ENCODE measurements at places on chromosomes 2 and 18. TPM values are rescaled to one million over a fixed set of nuclear protein-coding genes. Genes with fewer than 3 reads are reported as not detected.

TUBA4A gene
- 11.3 TPM for total RNA-seq

AFF3 gene
- not detected for total RNA-seq

NT5DC4 gene
- not detected for total RNA-seq

C2orf78 gene
- total RNA-seq, result not detected

NXPH2 gene
- not detected for total RNA-seq

CCDC74B gene
- 5.0 TPM for total RNA-seq

IL1R1 gene
- total RNA-seq, result 49.8 TPM

All from dermis lymphatic vessel endothelial cell (primary cell).